ENCODE measurements at places on chromosomes 4 and X. TPM values are rescaled to one million over a fixed set of nuclear protein-coding genes. Genes with fewer than 3 reads are reported as not detected.

DNA sequence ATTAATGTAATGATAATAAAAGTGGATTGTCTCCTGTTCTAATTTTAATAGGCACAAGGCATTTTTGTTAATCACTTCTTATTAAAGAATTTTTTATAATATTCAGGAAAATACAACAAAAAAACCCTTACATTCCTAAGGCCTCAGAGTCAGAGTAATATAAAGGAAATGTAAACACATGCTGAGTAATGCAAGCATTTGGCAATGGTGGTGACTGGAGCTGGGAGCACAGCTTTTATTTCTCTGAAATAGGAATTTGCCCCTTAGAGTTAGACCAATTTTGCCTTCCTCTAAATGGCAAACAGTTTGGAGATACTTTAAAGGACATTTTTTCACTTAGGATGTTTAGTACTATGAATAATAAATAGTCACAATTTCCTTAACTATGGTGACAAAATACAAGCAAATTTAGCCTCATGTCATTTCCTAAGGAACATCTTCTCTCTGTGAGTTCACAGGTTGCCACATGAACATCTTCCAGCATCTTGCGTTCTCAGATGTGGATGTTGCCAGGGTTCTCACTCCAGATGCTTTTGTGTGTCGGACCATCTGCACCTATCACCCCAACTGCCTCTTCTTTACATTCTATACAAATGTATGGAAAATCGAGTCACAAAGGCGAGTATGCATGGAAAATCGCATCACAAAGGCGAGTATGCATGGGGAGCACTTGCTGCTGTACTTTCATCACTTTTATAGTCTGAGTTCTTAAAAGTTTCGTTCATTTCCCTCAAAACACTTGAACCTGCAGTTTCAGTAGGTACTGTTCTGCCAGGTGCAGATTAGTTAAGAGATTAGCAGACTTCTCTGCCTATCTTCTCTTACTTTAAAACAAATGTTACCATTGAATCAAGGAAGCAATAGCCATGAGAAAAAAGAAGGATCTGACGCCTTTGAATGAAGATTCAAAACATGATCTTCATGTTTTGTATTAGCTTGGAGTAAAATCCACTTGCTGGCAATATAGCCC is 15.9 kb upstream of the F11 start:
- no peak for DNase-seq

DNA sequence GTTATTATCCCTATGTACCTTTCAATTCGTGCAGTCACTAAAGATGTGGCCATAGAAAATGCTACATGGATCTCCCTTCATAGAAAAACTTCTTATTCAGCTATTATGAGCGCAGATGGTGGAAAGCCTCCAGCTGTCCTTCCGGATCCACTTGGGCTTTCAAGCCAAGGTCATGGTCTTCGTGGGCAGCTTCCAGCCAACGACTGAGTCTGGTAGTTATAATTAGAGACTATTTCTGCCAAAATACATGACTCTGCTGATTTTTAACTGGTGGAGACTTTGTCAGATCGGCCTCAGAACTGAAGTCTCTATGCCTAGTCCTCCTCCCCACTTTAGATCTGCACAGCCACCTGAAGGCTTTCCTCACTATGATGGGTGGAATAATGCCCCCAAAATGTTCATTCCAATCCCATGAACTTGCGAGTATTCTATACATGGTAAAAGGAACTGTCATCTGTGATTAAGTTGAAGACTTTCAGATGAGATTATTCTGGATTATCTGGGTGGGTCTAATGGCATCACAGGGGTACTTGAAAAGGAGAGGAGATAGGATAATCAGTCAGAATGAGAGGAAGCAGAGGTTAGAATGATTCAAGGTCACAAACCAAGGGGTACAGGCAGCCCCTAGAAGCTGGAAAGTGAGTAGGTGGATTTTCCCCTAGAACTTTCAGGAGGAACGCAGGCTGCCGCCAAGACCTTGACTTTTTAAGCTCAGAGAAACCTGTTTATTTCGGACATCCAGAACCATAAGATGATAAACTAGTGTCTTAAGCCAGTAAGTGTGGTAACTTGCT is 171.1 kb upstream of the CXCL13 start:
- no peak for DNase-seq

DNA sequence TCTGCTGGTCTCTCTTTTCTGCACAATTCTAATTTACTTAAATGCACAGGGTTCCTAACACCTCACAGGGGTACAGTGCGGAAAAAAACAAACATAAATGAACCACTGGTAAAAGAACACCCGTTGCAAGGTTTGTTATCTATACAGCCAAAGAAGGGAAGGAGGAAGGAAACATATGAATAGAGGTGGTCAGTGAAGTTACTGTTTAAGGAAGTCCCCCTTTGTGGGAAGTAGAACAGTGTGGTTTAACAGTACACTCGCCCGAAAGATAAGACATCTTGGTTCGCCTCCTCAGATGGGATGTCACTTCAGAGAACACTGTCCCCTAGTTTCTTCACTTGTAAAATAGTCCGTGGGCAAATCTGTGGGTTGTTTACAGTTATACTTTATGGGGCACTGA is 57.5 kb downstream of the TEC start:
- no peak for DNase-seq

- DNase-seq, result no peak
Observed at GRCh38 chrX:15142084-15142715, 127.7 kb downstream of the ASB9 start.

DNA sequence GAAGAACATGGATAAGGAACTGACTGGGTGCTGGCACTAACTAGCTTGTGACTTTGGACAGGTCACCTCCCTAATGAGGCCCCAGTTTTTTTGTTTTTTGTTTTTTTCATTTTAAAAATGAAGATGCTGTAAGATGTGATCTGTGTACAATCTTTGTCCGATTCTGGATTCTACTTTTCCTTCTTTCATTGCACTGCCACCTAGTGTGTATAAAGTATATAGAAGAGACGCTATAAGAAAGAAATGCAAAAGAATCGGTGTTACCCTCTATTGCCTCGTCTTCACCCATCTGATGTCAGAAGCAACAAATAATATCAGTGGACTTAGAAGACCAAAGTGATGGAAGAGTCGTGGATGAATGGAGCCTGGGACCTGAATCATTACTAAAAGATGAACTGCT is 58.6 kb upstream of the P2RY10 start:
- no peak for DNase-seq

DNA sequence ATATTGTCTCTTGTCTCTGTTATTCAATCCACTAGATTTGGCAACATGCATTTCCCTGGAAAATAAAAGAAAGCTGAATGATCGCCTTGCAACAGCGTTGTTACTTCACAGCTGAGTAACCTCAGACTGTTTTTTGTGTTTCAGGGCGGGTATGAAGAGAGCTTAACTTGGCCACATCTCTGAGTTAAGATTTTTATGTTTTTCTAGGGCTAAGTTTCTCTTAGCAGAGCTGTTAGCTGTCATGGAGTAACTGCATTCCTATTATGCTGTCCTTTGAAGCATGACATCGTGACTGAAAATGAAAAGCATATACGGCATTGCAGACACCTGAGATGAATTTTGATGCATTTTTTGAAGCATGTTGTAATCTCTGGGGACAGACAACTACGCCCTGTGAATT is 1798.9 kb downstream of the PCDH7 start:
- DNase-seq, result no peak

GRCh38 chr4:185881430-185881829 is 69.4 kb upstream of the SORBS2 start:
- DNase-seq, result no peak

GRCh38 chrX:155767051-155767875 is 113.9 kb upstream of the VAMP7 start:
- no peak for DNase-seq

DNA sequence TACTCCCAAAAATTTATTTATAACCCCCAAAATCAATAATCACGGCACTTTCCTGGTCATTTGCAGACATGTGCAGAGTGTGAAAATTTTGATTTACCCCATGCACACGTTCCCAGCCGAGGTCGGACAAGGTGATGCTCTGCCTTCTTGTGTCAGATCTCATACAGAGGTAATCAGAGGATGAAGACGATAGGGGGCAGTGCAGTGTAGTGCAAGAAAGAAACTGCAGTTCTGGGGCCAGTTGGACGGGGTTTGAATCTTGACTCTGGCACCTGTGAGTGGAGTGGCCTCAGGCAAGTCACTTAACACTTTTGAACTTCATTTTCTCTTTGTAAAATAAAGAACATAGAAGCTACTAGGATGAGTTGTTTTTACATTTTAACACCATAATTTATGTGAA is 88.4 kb downstream of the FRMPD3 start:
- DNase-seq, result no peak

DNA sequence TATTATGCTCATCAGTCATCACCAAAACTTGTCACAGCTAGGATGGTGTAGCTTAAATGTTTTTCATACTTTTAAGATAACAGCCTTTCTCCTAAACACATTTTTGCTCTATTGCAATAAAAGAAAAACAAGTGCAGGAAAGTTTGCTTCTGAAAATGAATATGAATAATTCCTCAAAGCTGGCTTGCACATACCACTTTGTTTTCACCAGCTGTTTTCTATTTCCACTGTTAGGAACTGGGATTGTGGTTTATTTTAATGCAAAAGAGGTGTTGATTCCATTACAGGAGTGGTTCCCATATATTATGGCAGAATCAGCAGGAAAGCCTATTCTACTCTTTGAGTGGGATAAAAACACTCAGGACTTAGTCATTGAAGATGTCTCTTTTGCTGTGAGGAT is 145.9 kb downstream of the PPA2 start:
- no peak for DNase-seq

- no peak for DNase-seq
Observed at GRCh38 chr4:88275516-88275915, 8.8 kb downstream of the PPM1K start.

DNA sequence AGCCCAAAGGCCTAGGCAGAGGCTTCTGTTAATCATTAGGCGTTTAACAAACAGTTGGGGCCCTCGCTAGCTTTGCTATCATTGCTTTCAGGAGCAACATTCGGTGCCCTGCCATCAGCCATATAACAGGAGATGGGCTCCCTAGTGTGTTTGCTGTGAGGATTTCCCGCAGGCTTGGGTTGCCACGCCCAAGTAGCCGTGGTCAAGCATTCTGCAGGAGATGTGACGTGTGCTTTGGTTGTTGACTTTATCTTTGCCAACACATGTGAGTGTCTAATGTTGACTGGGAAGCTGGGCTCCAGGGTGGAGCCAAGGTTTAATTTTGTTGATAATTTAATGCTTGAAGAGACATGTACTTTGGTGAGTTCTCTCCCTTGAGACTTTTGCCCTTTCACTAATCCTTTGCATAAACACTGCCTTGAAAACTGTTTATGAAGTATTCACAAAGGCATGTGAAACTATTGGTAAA is 184.6 kb upstream of the KIT start:
- DNase-seq, result no peak

DNA sequence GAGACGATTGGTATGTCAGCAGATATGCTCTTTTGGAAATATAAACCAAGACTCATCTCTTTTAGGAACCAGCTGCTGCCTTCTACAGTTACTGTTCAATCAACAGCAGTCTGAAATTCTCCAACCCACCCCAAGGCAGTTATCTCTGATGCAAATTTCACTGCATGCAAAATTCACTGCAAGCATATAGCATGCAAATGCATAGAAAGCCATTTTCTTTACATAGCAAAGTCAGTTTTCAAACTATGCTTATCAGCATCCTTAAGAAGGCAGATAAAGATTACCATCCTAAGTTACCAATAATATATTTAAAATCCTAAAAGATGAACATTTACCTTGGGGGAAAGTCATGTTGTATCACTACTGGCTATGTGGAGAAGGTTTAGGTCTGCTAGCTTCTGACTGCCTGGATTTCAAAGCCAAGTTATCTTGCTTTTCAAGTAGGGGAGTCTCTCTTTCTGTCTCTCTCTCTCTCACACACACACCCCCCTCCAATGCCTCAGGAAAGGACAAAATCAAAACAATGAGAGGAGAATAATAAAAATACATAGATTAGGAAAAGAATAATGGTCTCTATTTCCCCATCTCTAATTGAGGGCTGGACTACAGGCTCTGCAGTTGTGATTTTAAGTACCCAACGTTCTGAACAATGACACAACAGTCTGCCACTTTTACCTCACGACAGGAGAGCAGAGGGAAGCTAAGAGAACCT is 1.5 kb downstream of the NMU start:
- no peak for DNase-seq

- DNase-seq, result no peak
Observed at GRCh38 chrX:66191563-66191962, 27.5 kb downstream of the HEPH start.

DNA sequence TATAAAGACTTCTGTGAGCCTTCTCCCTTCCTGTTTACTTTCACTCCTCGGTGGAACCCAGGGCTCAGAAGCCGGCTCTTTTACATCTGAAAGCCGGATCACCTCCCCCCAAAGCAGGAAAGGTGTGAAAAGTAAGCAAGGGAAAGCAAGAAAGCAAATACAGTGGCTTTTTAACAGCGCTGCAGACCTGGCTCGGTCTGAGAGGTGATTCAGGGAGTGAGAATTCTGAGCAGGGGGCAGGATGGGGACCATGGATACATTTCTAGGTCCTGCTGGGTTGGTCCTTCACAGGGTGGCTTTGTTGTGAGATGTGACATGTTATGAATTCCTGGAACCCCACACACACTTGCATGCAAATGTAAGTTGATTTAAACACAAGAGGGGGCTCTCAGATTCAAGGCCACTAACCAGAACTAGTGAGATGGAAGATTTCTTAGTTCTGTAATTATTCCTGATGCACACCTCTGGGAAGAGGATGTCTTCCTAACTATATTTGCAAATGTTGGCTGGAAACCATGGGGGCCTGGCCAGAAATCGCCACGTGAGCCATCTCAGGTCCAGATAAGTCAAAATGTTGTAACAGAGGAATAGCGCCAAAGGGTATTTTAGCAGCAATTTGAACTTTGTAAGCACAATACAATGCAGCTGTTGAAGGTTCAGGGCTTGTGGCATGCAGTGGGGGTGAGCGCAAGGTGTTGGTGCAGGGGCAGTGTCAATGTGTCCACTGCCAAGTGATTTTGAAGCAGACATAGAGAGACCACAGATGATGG is 670.1 kb upstream of the LCORL start:
- DNase-seq, result no peak

GRCh38 chr4:156556336-156556735 is 415.3 kb downstream of the PDGFC start:
- DNase-seq, result no peak

DNA sequence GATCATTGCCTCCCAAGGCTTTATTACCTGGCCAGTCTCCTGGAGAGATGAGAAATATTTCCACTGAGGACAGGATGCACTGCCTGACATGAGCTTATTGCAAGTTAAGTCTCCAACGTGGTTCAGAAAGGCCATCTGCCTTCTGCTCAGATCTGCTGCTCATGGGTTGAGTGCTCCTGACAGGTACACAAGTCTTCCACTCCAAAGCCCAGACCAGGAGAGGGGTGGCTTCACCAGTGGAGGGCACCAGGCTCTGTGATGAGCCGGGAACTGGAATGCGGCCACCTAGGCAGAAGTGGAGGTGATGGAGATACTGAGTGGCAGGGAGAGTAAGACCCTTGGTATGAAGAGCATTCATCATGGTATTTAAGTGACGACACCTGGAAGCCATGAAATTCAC is 79.5 kb upstream of the IRF2 start:
- DNase-seq, result no peak

GSX2 gene
- total RNA-seq, result not detected

DCAF8L2 gene
- total RNA-seq, result not detected

AMBN gene
- total RNA-seq, result not detected

AR gene
- total RNA-seq, result 8.0 TPM

DMP1 gene
- total RNA-seq, result not detected

NPY5R gene
- not detected for total RNA-seq
